ENCODE measurements at places on chromosomes 4 and X. TPM values are rescaled to one million over a fixed set of nuclear protein-coding genes. Genes with fewer than 3 reads are reported as not detected.

The SPANXA2 gene
- 8.3 TPM for total RNA-seq

GRCh38 chrX:103510031-103510430 is 9.3 kb downstream of the RAB40A start:
- DNase-seq, result no peak

- DNase-seq, result no peak
Observed at GRCh38 chrX:13699183-13699826, 10.4 kb downstream of the RAB9A start.

DNA sequence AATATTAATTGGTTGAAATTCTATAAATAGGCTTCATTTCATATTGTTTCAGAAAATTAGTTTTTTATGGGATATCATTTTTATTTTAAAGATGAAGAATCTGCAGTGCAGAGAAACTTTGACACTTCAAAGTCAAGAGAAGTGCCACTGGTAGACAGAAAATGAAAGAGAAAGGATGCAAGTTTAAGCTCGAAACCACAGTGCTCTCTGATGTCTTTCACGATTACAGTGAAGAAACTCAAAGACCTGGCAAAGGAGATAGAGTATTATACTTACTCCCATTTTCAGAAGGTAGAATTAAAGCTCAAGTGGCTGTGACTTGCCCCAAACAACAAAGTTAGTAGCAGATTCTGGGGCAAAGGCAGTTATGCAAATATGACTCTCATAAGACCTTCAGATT is 745.4 kb downstream of the TECRL start:
- DNase-seq, result no peak

DNA sequence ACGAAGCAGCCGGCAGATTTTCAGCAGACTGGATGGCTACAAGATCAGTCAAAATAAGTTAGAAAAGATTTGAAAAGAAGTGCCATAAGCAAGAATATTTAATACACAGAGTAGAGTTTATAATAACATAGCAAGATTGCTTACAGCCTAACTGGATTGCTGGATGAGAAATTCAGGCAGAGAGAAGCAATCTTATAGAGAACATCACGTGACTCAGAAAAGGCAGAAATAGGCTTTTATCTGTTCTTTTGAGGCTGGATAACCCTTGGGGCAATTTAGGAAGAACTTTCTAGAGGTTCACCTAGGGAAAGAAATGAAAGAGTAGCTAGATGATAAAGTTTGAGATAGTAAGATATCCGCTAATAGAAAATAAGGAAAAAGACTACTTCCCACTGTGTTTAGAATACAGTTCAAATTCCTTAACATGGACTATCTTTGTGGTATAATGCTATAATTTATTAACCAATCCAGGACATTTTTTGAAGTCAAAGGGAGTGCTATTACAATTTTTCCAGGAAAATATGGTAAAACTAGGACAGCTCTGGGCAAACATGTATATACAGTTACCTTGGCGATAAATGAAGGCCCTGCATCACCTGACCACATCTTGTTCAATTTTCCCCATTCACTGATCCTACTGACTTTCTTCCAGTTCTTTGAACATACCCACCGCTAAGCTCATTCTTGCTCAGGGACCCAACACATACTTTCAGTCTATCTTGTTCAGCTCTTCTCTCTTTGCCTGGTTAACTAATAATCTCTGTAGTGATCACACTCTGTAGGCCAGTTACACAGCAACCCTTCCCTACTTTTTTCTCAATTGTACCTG is 12.7 kb upstream of the SPCS3 start:
- peak; percentile 22 for DNase-seq

Measured in testis (tissue), 5 donors.